ENCODE measurements at places on chromosomes 12 and 14.

DNA sequence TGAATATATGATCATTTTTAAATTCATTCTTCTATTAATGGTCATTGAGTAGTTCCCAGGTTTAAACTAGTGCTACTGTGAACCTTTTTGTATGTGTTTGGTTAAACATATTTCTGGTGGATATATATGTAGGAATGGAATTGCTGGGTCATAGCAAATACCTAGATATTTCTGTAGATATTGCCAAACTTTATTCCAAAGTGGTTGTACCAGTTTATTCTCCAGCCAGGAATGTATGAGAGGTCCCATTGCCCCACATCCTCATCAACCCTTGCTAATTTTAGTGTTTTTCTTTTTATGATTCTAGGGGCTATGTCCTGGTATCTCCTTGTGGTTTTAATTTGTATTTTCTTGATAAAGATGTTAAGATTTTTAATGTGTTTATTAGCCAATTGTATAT lies 3.1 kb downstream of the VEZT start:
- no peak for DNase-seq

GRCh38 chr12:19144985-19145384 lies 15.5 kb downstream of the PLEKHA5 start:
- no peak for DNase-seq

DNA sequence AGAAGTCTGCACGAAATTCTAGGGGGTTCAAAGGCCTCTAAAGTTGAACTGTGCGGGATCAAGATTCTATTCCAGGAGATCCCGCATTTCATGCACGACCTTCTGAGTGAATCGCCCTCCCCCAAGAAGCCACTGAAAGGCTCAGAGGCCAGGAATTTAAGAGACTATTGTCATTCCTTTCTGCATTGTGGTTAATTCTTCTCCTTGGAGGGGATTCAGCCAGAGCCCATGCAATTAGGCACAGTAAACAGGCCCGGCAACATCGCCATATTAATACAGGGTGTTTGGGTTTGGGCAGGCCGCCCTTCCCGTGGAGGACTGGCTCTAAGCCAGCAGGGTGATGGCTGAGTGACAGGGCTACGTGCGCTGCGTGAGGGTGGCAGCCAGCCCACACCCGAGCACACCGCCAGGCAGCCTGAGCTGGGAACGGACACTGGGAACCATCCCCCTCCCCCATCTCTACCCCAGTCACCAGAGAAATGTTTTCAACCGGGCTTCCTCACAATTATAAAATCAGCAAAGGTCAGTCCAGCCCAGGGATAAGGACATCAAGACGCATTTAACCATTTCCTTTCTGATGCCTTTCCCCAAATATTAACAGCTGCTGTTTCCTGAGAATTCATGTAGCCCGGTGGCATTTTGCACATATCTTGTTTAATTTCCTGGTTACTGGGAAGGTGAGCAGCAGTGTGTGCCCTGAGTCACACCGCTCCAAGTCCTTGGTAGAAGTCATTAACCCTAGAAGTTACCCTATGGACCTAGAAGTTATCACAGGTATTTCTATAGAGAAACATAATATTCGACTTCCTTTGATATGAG lies 12.5 kb downstream of the EGLN3 start:
- DNase-seq, result peak; percentile 89

GRCh38 chr14:60510254-60510950 lies 1.5 kb downstream of the SIX6 start:
- no peak for DNase-seq

GRCh38 chr12:1766110-1766509 lies 54.3 kb upstream of the LRTM2 start:
- DNase-seq, result no peak

- DNase-seq, result no peak
Observed at GRCh38 chr14:104318558-104319490, 180.4 kb downstream of the KIF26A start.

- no peak for DNase-seq
Observed at GRCh38 chr14:21192447-21192822, 36.6 kb upstream of the OR5AU1 start.

- DNase-seq, result peak; percentile 61
Observed at GRCh38 chr14:77053046-77053841, 24.7 kb upstream of the IRF2BPL start.

- DNase-seq, result no peak
Observed at GRCh38 chr12:128970941-128971340, 117.7 kb downstream of the GLT1D1 start.

DNA sequence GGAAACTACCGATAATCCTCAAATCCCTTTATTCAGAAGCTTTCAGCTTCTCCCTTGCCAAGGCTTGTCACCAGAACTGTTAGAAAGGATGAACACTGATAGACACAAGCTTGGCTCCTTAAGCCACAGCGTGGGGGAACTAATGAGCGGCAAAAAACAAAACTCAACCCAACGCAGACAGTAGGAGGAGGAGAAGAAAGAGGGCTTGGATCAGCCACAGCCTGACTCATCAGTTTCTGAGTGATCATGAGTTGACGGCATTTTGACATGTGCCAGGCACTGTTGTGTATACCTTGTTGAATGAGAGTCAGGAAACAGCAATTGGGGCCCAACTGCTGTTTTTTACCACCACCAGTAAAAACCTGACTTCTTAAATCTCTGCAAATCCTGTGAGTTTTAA lies 23.7 kb downstream of the PLXNC1 start:
- DNase-seq, result peak; percentile 90

DNA sequence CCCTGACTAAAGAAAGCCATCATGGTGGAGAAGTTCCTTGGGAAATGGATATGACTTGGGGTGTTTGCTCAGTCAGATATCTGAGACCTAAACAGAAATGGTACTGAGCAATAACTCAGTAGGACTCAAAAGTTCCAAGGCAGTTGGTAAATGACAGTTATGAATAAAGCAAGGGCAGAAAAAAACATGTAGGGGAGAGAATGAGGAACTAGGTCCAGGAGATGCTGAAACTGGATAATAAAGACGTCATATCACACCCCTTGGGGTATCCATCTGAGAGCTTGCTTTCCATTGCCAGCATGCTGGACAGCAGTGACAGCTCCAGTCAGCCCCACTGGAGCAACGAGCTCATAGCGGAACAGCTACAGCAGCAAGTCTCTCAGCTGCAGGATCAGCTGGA lies 37.5 kb downstream of the RPGRIP1 start:
- peak; percentile 9 for DNase-seq

DNA sequence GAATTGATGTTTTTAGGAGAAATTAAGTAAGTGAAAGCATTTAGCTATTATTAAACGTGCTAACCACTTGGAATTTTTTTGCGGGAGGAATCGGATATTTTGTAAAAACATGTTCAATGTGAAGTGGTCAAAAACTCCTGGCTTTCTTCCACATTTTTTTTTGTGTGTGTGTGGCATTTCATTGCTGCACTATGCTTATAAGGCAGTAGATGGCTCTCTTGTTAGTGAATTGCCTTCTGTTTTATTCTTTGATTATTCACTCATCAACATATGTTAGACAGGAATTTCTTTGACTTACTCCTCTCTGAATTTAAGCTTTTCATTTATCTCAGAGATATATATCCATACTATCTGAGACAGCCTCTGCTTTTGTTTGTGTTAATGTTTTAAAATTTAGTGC lies 71.3 kb downstream of the DERA start:
- DNase-seq, result peak; percentile 7
